ENCODE measurements at places on chromosomes 6 and 20.

DNA sequence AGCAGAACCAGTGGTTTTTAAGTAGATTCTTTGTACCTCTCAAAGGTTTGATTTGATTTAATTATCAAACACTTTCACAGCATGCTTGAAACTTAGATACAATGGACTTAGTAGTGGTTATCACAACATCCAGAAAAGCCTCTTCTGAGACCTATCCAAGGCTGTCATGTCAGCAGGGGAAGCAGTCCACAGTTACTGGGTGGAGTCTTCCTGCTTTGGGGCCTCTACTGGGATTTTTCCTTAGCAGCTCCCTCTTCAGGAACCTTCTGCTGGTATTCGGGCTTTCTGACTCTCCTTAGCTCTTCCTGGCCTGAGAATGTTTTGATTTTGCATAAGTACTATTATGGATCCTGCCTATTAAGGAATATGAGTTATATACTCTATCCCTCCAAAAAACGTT lies 36.0 kb downstream of the ARFGEF2 start:
- DNase-seq, result no peak

GRCh38 chr6:51025082-51025777 lies 206.6 kb downstream of the TFAP2B start:
- DNase-seq, result no peak

- DNase-seq, result no peak
These were observed 1.5 kb upstream of the MDFI start for GRCh38 chr6:41636833-41637193.

DNA sequence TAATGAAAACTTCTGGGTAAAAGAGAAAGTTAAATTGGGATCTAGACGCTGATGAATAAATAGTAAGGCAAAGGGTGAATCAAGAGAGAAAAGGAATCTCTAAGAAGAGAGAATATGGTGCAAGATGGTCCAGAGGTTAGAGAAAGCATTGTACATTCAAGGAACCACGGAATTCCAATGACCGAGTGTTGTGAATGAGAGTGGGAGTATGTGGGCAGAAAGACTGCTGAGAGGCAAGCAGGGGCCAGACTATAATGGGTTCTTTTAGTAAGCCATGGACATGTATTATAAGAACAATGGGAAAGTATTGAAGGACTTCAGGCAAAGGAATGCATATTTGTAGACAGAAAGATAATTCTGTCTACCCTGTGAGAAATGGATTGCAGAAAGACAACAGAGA lies 45.2 kb downstream of the SPTLC3 start:
- DNase-seq, result no peak

DNA sequence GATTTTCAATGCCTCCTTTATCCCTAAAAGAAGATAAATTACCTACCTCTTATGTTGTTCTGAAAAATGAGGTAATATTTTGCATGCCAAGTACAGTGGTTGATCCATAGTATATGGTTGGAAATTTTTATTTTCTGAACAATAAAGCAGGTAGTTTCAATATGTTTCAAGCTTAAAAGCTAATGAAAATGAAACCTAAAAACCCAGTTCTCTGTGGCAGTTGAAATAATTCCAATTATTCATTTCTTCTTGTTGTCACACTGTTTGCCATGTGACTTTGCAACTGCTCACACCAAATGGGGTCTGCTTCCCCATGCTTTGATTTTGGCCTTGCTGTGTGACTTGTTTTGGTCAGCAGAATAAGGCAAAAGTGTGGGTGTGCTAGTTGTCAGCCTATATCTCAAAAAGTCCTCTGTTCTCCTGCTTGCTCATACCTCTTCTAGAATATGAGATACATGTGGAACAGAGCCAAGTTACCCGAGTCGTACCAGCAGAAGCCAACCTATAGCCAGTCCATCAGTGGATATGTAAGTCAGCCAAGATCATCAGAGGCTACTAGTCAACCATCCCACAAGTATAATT lies 197.2 kb upstream of the THEMIS start:
- DNase-seq, result no peak

GRCh38 chr20:48080583-48080982 lies 295.3 kb upstream of the SULF2 start:
- DNase-seq, result no peak

DNA sequence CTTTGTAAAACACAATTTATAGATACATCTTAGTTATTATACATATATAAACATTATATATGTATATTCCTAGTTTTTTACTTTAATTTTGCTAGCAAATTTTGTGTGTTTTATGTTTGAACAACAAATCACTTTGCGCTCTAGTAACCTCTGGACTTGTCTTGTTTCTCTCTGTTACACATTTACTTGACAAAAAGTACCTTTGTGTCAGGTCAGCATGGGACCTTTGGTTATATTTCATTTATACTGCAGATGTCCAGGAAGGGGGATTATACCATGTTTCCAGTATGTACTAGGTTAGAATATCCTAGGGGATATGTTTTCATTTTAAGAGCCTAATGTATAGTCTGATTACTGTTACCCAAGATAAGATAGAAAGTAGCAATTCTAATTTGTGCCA lies 28.5 kb upstream of the ELOVL5 start:
- DNase-seq, result no peak

DNA sequence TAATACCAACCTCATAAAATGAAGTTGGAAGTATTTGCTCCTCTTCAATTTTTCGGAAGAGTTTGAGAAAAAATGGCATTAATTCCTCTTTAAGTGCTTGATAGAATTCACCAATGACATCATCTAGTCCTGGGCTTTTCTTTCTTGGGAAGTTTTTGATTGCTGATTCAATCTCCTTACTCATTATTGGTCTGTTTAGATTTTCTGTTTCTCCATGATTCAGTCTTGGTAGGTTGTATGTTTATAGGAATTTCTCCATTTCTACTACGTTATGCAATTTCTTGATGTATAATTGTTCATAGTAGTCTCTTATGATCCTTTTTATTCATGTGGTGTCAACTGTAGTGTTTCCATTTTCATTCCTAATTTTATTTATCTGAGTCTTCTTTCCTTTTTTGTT lies 176.9 kb upstream of the PRND start:
- no peak for DNase-seq

DNA sequence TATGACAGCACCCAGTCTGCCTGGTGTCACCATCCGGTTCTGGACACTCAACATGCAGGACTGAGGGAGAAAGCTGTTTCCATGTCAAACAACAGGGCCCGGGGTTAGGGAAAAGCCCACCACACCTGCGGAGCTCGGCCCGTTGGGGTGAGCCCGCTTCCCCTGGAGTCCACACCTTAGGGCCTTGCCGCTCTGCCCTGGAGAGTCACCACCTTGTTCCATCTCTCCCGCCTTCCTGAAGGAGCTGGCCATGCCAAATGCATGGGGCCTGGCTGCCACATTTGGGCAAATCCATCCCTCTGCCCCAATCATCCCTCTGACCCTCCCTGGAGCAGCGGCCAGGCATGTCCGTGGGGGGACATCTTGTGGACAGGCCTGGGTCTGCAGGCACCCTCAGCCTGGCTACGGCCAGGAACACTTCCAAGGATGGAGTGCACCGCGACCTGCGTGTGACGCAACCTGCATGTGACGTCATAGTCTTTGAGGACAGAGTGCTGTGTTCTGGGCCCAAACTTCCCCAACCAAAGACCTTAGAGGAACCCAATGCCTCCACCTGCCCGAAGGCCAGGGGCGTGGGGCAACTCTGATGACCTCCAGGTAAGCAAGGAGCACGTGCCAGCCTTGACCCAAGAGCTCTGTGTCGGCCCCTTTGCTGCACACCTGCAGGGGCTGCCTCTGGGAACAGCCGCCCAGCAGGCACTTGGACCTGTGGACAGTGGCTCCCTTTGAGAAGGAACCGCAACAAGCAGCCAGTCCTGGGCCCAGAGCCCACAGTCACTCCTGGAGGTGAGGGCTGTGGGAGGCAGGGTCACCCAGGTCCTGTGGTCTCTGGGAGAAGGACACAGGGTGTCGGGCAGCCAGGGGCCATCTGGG lies 1.7 kb downstream of the CABLES2 start:
- no peak for DNase-seq

- DNase-seq, result no peak
These were observed 55.1 kb downstream of the MYLK4 start for GRCh38 chr6:2695454-2696095.

DNA sequence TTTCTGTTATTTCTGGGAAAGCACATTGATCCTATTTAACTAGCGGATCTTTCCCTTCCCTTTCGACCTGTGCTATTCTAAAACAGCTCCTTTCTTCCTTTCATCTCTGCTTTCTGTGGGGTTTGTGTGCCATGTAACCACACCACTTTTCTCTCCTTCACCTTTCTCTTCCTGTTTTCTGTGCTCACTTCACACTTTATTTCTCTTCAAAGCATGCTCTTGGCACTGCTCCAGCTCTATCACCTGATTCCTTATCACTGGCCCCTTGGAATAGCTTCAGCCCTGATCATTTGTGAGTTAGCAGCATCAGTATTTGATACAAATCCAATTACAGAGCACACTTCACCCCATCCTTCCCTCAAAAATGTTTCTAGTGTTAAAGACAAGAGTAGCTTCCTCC lies 8.1 kb upstream of the METTL24 start:
- no peak for DNase-seq

DNA sequence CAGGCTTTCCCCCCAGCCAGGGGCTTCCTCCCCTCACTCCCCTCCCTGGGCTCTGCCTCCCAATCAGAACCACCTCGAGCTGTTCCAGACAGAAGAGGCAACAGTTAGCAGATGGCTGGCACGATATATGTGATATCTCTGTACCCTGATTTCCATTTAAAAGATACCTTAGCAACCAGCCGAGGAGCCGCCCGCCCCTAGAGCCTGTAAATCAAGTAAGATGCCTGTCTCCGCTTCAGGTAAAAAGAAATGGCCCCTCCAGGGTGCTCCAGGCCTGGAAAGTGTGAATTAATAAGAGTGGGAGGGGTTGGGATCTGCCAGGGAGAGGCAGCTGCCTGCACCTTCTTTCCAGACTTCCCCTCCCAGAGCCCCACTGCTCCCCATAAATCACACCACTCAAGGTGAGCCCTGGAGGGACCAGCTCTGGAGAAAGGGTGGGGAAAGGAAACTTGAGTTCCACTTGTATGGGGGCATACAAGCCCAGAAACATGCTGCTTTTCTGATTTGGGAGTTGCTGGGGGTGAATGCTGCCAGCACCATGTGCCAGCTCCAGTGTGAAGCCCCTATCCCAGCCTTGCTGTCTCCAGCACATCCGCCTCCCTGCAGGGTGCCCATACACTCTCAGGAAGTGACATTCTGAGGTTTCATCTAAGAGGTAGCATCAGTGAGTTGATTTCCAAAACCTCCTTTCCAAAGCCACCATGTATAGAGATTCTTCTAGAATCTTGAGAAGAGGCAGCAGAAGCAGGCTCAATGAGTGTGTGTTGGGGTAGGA lies 148.0 kb downstream of the LRFN2 start:
- DNase-seq, result no peak

- DNase-seq, result peak; percentile 27
These were observed 186.8 kb downstream of the ARID1B start for GRCh38 chr6:156963712-156964700.

DNA sequence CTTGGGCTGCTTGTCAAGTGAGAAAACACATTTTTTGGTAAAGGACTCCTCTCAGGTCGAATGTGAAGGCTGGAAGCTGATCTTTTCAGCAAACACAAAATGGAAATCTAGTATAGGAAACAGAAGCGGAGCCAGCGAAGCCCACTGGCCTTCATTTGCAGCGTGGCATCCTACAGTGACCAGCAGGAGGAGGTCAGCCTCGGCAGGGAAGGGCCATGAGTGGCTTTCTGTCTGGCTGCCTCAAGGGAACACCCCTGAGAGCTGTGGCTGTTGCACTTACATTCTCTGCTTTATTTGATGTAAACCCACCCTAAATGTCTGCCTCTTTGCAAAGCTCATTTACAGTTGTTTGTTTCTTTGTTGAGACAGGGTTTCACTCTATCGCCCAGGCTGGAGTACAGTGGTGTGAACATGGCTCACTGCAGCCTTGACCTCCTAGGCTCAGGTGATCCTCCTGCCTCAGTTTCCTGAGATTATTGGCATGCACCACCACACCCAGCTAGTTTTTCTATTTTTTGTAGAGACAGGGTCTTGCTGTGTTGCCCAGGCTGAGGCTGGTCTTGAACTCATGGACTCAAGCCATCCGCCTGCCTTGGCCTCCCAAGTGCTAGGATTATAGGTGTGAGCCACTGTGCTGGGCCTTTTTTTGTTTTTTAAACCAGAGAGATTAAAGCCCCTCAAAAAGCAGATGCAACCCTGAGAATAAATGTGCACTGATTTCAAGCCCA lies 322.0 kb upstream of the SOX4 start:
- no peak for DNase-seq

DNA sequence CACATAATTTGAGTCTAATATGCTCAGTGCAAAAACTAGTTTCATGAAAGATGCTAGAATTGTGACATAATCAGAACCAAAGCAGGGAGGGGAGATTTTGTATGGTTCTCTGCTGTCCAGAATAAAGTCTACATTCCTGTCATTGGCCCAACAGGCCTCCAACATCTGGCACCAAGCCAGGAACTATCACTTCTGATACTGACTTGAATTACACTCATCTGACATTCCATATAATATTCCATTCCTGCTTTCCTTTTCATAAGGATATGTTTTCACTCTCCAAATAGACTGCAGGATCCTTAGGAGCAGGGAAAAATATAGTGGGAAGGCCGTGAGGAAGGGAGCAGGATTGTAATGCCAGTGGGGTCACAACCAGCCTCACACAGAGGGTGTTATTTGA lies 84.6 kb upstream of the BTN3A2 start:
- no peak for DNase-seq

- no peak for DNase-seq
These were observed 160.8 kb downstream of the UBE3D start for GRCh38 chr6:82904860-82905259.

DNA sequence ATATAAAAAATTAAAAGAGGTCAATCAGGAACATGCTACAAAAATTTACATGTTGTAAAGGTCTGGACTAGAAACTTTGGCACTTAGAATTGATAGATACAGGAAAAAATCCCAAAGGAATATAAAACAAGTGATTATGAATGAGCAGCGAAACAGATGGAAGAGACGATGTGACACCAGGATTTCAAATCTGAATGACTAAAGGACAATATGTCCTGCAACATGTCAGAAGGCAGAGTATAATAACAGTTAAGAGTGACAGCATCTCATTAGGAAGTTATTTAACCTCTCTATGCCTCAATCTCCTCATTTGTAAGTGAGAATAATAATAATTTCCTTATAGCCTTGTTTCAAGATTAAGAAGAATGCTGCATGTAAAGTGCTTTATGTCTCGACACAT lies 50.3 kb downstream of the FRK start:
- DNase-seq, result no peak

All from hippocampal formation (tissue), 2 donors.